ENCODE measurements at places on chromosomes 3 and 15.

- DNase-seq = peak; percentile 70
These were observed at the start of gene CD276 for GRCh38 chr15:73683777-73684580. TSS of gene CD276 (plus strand) at chr15:73684383. CDS start at chr15:73699640, 15,257 bp downstream.

GRCh38 chr3:136135039-136135802, 60.9 kb downstream of the MSL2 start:
- peak; percentile 67 for DNase-seq

DNA sequence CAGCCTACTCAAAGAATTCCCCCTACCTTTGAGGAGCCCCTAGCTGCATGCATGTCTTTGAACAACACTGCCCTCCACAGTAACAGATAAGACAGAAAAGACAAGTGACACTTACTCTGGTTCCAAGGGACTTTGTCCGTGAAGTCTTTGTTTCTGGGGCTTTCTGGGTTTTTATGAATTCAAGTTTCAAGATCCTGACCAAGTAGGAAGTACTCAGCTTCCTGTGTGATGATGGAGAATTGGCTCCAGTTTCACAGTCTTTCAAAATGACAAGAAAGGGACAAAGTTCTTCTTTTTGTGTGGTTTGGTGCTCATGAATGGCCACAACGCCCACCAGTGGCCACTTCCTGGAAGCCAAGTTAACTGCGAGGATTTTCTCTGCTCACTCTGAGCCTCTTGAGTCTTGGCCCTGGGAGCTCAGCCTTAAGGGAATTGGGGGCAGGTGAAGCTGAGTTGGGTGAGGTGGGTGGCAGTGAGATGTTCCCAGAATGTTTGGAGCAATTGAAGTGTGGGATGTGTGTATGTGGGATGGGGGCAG, at the start of gene CCR1:
Gene CCR1, minus strand, starts transcription at position 147 of the 538 bp plus-strand sequence. CDS start 4,000 bp downstream, outside the sequence.
- peak; percentile 7 for DNase-seq

DNA sequence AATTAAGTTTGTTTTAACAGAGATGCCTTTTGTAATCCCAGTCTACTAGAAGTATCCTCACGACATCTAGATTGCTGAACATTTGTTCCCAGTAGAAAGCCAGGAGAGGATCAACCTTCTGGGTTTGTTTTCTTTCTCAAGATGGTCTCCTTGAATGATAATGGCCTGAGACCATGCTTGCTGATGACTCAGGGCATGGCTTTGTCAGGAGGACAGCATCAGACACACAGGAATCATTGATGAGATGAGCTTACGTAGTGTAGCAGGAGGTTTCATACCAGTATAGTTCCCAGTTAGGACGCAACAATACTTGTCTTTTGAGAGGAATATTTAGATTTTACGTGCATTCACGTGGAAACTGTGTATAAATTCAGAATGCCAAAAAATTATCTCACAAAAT, 38.6 kb downstream of the ATP1B3 start:
- no peak for DNase-seq

GRCh38 chr15:65937476-65937875, 68.2 kb downstream of the RAB11A start:
- DNase-seq = no peak

- DNase-seq = peak; percentile 45
These were observed 15.4 kb downstream of the IDH2 start for GRCh38 chr15:90086868-90087268.

DNA sequence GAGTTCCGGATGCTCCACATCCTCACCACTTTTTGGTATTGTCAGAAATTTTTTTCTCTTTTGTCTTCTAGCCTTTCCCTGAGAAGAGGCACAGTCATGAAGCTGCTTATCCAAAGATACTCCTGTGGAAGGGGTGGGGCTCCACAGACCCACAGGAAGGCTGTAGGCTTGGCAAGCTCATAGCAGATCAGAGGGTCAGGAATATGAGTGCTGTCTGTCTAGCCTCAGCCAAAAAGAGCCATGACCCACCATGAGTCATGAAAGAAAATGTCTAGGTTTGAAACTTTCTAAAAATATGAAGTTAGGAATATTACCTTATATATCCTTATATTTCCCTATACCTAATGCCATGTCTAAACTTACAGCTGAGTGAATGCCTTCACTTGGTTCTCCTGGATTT, 118.2 kb upstream of the THBS1 start:
- DNase-seq = no peak

DNA sequence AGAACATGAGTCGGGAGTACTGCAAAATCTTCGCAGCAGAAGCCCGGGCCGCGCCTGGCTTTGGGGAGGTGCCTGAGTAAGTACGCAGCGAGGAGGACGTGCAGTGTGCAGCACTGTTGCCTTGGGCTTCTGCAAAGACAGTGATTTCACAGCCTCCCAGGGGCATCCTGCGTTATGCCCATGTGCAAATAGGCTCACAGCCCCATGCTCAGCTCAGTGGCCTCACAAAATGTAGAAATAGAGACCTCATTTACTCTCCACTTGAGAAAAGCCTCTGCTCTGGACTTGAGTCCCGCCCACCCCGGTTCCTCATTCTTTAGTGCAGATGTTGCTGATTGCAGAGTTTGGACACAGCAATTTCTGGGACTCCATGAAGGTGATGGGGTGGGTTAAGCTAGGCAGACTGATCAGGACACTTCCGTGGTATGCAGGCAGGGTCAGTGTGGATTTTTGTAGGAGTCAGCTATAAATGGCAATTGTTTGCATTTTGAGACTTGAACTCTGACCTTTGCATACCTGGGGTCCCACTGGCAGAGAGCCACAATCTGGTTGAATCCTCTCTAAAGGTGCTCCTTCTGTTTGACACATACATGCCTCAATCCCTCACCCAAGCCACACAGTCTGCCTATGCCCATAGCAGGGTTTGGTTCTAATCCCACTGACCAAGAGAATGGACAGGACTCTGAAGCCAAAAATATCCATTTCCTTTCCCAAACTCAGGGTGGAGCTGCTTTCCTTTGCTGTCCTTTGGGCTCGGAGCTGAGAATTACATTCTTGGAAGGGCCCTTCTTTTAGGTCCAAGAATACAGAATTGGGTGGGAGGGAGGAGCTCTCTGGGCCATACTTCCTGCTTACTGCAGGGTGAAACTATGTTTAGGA, 20.7 kb upstream of the SLC28A1 start:
- no peak for DNase-seq

GRCh38 chr3:36461597-36461996, 81.3 kb downstream of the STAC start:
- DNase-seq = no peak

DNA sequence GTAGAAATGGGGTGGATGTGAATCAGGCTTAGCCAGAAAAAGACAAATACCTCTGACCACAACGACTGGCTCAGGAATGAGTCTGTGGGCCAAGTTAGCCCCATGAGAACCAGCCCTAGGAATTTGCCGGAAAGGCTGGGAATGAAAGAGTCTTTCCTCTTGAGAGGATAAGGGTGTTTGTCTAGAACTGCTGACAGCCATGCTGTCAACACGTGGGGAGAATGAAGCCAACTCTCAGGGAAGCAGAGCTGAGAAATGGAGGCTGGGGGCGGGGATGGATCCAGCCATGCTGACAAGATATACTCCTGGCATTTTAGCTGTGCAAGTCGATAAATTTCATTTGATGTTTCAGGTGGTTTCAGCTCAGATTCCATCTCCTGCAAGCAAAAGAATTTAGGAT, 10.6 kb upstream of the SLC6A1 start:
- DNase-seq = no peak

DNA sequence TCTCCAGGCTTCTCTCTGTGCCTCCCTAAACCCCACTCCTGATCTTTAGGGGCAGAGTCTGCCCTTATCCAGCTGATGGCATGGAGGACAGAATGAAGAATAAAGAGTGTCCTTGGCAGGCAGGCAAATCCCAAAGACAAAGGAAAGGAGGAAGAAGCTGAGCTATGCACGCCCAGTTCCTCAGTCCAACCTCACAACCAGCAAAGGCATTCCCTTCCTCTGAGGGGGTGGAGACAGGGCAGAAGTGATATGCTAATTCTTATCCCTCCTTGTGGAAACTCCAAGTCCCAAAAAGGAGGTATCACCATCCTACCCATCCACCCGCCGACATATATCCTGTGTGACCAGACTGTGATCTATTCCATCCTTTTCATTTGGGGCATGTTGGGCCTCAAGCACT, 10.5 kb upstream of the CCDC54 start:
- DNase-seq = no peak

- DNase-seq = no peak
These were observed 2.2 kb downstream of the P2RY14 start for GRCh38 chr3:151276038-151276686.

- DNase-seq = no peak
These were observed 519.3 kb upstream of the CADM2 start for GRCh38 chr3:84439476-84439875.

- DNase-seq = no peak
These were observed 14.0 kb downstream of the MAPKBP1 start for GRCh38 chr15:41788262-41788661.

DNA sequence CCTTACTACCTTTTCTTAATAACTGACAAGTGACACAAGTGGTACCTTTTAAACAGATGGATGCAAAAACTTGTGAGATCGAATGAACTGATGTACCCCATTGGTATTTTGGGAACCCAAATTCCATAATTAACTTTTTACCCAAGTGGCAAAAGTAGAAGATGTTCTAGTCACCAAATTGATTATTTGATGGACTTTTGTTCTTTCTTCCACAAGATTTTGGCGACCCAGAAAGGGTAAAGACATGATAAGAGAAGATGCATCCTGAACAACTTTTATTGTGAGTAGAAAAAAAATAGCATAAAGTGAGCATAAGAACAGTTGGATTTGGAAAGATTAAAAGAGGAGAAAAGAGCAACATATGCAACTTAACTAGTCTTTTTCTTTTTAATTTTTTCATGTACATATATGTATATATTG, 159.5 kb downstream of the TIGIT start:
- no peak for DNase-seq

DNA sequence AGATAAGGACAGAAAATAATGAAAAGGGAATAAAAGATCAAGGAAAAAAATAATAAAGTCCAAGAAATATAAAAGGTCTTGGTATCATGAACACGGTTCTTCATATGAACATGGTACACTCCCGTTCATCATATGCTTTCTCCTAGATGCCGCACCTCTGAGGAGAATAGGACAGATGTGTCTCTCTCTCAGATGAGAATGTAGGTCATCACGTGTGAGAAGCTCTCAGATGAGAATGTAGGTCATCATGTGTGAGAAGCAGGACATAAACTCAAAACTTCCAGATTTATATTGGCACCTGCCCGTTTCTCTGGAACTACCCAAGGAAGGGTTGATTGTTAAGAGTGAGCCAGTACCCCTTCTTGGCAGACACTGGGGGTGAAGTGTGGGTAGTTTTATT, 29.9 kb upstream of the IQCF6 start:
- no peak for DNase-seq

DNA sequence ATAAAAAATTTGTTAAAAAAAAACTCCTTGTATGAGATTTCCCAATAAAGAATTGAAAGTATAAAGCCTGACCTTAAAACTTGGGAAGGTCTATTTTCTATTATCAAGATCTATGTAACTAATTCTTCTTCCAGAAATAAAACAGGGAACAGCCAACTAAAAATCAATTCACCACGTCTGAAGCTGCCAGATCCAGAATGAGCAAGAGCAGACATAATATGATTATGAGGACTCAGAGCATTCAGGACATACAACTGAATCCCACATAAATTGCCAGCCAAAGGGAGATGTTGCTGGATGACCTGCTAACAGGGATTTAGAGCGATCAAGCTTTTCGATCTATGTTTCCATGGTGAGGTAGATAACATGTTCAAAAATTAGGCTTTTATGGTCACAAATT, 1151.3 kb upstream of the CADM2 start:
- no peak for DNase-seq

DNA sequence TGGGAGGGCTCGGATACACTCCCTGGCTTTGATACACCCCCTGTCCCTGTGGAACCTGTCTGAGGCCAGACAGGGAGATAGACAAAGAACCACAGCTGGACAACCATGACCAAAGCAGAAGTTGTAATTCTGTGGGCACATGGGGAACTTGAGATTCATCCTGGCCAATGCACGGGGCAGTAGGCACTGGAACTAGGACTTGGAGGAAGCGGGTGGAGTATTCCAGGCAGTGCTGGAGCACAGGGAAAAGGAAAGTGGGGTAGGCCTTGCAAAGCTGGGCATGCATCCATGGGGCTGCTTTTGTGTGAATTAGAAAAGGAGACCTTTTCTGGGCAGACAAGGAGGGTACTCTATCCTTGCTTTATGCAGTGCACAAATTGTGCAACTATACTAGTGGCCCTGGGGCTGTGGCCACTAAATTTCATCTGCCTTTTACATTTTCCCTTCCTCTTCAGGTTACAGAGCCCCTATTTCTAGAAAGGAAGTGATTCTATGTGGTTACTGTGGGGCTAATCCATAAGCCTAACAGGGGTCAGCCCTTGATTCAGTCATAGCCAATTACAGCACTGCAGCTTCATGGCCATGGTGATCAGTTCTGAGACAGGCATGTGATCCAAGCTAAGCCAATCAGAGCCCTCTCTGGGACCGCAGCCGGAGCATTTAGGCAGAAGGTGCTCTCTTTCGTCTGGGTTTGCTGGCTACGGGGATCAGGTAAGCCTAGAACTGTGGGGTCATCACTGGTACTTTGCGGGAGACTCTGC, 21.0 kb downstream of the CRABP1 start:
- DNase-seq = peak; percentile 17

DNA sequence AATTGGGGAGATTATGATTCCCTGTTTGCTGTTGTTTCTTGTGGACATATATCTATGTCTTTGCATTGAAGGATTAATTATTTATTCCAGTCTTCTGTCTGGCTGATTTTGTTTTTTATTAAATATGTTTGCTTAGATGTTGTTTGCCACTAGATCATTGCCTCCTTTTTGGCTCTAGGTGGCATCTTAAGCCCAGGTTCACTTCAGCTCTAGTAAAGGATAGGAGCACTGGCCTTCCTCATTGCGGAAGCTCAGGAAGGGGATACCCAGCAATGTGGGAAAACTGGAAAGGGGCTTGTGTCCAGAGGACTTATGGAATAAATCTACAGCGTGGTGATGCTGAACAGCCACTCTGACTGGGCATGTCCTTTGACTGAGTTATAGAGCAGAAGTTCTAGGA, 821.6 kb downstream of the PDCD6IP start:
- DNase-seq = no peak

DNA sequence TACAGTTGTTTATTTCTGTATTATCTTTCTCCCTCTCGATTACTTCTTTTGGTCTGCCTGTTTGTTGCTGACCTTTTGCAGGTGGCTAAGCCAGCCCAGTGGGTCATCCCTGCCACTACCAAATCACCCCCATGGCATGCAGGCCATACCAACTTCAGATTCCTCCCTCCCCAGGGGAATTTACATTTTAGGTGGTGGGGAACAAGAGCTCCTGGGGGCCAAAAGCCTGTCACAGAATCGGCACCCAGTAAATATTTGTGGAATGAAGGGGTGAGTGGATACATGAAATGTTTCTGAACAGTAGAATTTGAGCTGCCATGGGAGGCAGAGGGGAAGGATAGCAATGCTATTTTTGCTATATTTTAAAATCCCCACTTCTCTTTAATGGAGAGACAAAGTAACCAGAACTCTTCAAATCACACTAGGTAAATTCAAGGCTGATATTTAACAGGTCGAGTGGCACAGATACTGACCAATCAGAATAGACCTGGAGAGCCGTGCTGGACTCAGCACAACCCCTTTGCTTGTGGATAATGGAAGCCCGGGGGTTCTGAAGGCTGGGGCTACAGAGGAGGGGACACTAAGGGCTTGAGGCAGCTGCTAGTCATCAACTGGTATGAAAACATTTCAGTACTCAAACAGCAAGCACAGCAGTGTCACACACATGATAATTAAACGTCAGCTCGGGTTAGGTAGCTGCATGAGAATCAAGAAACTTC, 54.3 kb upstream of the SMAD3 start:
- peak; percentile 57 for DNase-seq

- no peak for DNase-seq
These were observed 155.7 kb downstream of the NEK10 start for GRCh38 chr3:27213450-27213849.
